ENCODE measurements at places on chromosomes 7 and 10.
A peak's percentile ranks its signal among the peaks of the same experiment; 100 is the strongest.

- no peak for DNase-seq
Observed at GRCh38 chr7:104951546-104951945, 62.5 kb upstream of the KMT2E start.

GRCh38 chr10:82402906-82403401, 528.0 kb downstream of the NRG3 start:
- DNase-seq: no peak

DNA sequence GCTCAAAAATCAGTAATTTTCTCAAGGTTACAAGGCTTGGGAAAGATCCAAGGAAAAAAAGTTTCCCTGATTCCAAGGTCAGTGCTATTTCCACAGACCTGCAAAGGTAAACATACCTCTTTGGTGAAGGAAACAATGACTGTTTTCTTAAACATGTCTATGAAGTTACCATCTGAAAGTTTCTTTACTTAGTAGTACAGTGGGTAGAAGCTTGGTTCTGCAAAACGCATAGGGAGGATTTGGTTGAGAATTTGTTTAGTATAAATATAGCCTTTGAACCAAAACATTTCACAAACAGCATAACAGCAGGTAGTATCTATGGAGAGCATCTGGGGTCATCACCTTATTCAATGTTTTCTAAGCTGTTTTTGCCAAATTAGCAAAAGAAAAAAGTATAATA, 169.6 kb downstream of the CCSER2 start:
- no peak for DNase-seq

DNA sequence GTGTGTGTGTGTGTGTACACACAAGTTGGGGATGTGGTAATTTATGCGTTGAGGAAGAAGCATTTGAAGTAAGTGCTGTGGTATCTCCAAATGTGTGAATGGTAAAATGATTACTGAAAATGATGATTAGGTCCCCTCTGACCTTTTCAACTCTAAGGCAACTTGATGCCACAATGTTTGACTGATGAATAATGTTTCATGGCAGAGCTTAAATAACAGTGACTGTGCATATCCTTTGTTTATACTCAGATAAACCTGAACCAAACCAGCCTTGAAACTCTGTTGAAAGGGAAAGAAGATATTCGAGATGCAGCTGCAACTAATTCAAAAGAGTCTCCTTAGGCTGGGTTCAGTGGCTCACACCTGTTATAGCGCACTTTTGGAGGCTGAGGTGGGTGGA, 64.8 kb upstream of the YAE1 start:
- no peak for DNase-seq

DNA sequence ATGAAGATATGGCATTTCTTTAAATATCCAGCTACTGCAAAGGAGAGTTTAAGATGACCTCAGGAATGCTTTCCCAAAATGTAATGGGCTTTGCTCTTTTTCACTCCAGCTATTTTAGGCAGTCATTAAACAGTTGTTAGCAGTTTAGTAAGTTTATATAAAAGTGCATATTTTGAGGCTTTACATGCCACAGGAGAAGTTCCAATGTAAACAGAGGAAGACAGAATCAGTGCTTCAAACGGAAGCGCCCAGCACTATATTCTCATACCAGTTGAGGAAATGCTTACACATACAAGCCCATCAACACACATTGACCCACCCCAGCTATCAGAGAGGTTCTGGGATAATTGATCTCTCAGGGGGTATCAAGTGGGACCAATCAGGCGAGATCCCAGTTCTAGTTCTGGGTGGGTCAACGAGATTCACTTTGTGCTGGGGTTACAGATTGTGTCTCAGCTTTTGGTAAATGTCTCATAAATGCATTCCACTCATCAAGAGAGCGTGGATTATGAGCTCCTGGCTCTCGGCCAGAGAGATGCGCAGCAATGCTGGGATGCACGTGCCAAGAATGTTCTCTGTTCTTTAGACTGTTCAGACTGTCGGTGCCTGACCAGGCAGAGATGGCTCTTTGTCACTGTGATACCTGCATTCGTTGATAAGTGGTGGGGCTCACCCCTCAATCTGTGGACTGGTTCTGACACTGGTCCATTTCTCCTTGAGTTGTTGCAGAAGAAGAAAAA, 55.0 kb downstream of the CACNB2 start:
- no peak for DNase-seq

GRCh38 chr10:119461380-119461779, 81.1 kb downstream of the RGS10 start:
- peak; percentile 36 for DNase-seq

GRCh38 chr10:49001870-49002672, 62.4 kb upstream of the LRRC18 start:
- DNase-seq: no peak

GRCh38 chr7:47873762-47874161, 74.5 kb downstream of the PKD1L1 start:
- peak; percentile 31 for DNase-seq

DNA sequence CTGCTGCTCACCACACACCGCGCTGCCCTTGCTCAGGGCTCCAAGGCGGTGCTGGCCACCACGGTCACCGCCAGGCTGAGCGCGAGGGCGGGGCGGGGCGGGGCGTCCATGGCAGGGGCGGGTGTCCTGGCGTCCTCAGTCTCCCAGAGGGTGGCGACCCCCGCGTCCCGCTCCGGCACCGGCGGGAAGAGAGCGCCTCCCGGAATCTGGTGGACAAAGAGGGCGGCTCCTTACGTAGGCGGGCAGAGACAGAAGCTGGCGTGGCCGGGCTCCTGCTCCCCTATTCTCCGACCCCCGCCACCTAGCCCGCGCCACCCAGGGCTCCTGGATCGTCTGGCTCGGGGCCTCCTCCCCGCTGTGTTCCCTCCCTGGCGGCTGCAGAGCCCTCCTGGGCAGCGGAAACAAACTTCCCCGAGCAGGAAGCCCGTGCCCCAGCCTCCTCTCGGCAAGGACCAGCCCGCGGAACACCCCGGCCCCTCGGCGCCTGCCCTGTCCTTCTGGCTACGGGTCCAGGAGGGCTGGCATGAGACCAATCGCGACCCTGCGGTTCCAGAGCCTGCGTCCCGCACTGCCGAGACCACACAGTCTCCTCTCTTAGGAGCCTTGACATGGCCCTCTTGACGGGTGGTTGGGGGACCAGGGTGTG, 133.8 kb upstream of the ZNF92 start:
- DNase-seq: peak; percentile 28

GRCh38 chr7:76364198-76364584, 5.4 kb upstream of the YWHAG start:
- DNase-seq: peak; percentile 30

GRCh38 chr10:73750819-73751218, 6.6 kb downstream of the SEC24C start:
- no peak for DNase-seq

DNA sequence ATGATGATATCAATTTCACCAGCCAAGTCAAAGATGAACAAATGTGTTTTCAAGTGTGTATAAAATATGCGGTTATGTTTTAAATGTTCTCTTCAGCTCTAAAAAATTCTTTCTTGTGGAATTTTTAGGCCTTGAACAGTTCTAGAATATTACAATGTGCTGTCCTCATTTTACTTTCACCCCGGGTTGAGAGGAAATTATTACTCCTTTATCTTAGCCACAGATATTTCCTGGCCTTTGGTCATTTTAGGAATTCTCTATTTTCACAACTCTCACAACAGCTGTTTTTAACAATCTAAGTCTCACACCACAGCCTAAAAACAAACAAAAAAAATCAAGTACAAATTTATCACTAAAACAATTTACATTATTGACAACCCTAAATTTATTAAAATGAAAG, 112.2 kb upstream of the HGF start:
- DNase-seq: no peak

DNA sequence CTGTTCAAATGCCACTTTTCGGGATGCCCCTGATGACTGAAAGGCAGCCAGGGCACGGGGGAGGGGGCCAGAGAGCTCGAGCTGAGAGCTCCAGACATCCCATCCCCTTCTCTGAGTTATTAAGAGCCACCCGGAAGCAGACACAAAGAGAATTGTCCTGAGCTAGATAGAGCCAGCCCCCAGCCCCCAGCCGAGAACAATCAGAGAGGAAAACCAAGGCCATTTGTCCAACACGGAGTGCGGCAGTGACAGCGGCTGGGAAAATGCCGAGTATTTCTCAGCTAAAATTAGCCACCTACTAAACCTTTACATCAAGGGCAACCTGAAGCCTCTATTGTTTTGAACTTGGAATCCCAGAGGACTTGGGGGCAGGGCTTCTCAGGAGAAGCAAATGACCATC, 51.0 kb downstream of the UNC5B start:
- no peak for DNase-seq

GRCh38 chr10:117242463-117242832, 1.5 kb downstream of the SLC18A2 start:
- DNase-seq: no peak

- peak; percentile 59 for DNase-seq
Observed at GRCh38 chr10:47165711-47166404, 134.1 kb upstream of the GDF10 start.

DNA sequence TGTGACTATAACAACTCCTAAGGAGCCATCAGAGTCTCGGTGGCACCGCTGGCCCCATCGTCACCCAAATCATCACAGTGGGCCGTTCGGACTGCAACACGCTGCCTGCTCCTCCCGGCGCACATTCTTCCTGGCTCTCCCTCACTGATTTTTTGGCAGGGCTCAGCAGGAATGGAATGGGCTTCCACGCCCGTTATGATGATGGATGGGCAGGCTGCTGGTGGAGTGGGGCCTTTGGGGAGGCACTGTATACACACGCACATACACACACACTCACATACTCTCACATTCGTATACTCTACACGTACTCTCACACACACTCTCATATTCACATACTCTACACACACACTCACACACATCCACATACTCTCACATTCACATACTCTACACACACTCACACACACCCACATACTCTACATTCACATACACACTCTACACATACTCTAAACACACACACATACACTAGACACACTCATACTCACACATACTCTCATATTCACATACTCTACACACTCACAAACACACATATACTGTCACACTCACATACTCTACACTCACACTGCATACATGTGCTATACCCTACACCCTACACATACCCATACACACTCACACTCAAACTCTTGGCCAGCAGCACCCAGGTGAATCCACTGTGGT, 99.8 kb downstream of the KCNMA1 start:
- no peak for DNase-seq

DNA sequence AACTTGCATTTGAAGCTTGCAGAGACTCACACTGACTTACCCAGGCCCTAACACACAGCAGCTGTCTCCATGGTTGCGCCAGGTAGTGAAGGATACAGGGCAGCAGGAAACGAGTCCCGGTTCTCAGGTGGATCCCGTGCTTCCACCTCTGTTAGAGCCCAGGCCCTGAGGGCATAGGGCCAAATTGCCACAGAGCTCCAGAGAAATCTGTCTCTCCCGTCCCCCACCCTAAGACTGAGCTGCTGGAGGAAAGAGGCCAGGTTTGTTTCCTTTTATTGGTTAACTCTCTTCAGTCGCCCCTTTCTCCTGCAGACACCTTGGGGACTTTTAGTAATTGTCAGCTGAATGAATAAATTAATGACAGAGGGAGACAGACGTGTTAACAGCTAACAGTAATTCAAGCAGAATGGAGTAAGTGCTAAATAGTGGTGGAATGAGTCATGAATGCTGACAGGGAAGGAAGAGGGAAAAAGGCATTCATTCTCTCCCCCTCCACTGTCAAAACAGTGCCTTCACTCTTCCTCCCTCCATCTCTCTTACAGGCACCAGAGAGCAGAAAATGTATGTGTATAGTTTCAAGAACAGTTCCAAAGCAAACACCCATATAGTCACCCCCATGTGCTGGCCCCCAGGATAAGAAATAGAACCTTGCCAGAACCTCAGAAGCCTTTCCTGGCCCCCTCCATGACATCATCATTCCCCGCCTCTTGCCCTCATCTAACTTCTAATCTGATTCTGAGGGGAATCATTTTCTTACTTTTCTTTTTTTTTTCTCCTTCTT, 16.8 kb upstream of the DLG5 start:
- no peak for DNase-seq

- DNase-seq: no peak
Observed at GRCh38 chr7:106841896-106842390, 23.1 kb upstream of the PIK3CG start.

DNA sequence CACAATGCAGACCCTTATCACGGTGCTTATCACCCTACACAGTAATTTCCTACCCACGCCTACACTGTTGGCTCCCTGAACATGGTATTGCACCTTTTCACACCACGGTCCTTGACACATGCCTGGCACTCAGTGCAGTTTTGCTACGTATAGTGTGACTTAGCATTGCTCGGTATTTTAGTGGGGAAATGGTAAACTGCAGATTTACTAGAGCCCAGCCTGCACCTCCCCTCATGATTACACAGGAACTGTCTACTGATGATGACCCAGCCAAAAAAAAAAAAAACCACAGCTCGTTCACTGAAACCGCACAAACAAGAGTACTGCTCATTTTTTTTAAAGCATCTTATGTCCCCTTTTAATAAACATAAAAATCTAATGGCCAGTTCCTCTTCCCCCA, 124.2 kb upstream of the ZNF746 start:
- DNase-seq: peak; percentile 64

DNA sequence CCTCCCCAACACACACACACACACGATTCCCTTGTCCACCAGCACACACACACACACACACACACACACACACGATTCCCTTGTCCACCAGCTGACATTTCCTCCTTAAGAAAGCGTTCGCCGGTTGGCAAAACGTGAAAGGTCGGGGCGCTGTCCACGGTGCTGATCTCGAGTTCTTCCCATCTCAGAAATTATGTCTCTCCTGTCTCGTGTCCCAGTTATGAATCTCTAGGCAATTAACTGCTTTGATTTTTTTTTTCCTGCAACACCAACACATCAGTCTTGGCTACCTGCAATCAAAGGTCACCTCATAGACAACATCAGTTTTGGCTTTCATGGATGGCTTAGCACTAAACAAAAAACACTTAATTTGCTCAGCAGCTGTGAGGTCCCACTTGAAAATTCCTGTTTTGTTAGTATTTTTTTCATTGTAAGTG, 1.9 kb downstream of the INA start:
- DNase-seq: peak; percentile 64

DNA sequence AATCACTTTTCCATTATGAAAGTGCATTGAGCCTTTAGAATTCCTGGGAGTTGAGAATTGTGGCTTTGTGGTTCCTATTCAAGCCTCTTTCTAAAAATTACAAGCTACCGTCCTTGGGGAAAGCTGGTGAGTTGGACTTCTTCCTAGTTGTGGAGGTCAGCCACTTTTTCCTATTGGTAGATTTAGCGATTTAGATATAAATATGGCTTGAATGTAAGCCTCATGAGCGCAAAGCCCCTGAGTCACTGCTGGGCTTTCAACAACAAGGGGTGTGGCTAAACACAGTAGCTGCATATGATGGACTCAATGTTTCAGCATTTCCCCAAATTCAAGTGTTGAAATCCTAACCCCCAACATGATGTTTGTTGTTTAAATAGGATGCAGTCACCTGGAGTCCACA, 150.0 kb upstream of the IGFBP3 start:
- DNase-seq: no peak
